ENCODE measurements at places on chromosomes 2 and 18.

- DNase-seq: no peak
Observed at GRCh38 chr2:111900859-111901258, 2.5 kb downstream of the MERTK start.

DNA sequence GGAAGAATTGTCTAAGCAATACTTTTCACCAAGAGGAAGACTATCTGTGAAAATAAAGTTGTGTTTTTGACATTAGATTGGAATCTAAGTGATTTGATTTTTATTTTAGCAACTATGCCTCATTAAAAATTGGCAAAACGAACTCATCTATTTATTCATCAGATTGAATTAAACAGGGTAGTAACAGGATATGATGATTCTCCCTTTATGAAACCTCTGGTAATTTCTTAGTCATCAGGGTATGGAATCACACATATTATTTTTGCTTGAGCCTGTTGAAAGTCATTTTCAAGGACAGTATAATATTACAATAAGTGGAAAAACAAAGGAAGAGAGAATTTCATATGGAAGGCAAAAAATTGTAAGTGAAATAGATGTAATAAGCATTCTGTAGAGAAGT is 22.0 kb downstream of the ZNF804A start:
- no peak for DNase-seq

DNA sequence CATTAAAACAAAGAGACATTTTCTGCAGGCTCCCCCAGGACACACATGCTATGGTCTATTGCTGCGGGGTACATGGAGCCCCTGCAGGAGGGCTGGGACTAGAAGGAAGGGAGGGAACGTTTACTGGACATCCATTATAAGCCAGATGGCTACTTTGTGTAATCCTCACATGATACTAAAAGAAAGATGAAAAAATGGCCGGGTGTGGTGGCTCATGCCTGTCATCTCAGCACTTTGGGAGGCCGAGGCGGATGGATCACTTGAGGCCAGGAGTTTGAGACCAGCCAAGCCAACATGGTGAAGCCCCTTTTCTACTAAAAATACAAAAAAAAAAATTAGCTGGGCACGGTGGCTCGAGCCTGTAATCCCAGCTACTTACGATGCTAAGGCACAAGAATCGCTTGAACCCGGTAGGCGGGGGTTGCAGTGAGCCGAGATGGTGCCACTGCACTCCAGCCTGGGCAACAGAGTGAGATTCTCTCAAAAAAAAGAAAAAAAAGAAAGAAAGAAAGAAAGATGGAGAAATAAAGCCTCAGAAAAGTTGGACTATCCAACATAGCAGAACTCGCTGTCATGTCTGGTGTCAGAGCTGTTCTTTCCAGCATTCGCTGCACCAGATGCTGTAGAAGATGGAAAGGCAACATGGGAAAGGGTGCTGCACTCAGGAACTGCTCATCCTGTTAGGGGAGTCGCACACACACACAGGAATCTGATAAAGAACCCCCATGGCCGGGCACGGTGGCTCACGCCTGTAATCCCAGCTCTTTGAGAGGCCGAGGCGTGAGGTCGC is 7.8 kb upstream of the MYCN start:
- no peak for DNase-seq

GRCh38 chr2:16040271-16041010 is 100.1 kb downstream of the MYCN start:
- DNase-seq: no peak

GRCh38 chr2:170141865-170142264 is 36.1 kb upstream of the MYO3B start:
- no peak for DNase-seq

- no peak for DNase-seq
Observed at GRCh38 chr18:23887493-23887892, 127.1 kb upstream of the TTC39C start.

GRCh38 chr18:24669015-24669414 is 208.6 kb downstream of the HRH4 start:
- no peak for DNase-seq

DNA sequence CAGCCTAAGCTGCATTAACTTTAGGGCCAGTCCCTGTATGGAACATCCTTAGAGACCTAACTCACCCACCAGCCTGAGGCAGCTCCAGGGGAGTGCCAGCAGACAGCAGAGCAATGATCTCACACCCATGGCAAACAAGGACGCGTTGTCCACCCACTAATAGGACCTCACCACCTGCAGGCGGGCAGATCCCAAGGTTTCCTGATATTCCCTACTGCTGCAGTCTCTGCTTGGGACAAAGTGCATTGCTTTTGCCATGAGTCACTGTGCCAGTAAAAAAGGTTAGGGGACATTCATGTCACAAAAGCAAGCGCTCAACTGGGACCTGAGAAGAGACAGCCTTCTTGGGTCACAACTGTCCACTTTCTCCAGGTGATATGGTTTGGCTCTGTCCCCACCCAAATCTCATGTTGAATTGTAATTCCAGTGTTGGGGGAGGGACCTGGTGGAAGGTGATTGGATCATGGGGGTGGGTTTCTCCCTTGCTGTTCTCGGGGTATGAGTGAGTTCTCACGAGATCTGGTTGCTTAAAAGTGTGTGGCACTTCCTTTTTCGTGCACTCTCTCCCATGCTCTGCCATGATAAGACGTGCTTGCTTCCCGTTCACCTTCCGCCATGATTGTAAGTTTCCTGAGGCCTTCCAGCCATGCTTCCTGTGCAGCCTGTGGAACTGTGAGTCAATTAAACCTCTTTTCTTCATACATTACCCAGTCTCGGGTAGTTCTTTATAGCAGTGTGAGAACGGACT is 160.2 kb downstream of the MIB1 start:
- no peak for DNase-seq

GRCh38 chr2:99088017-99088416 is 53.5 kb upstream of the C2orf15 start:
- no peak for DNase-seq

GRCh38 chr2:165687426-165688002 is 106.5 kb downstream of the GALNT3 start:
- no peak for DNase-seq

GRCh38 chr2:234191819-234192407 is 141.4 kb downstream of the SPP2 start:
- peak; percentile 22 for DNase-seq

GRCh38 chr2:238803996-238804870 is 43.7 kb upstream of the TWIST2 start:
- no peak for DNase-seq

- DNase-seq: no peak
Observed at GRCh38 chr18:31040686-31041270, 1.8 kb downstream of the DSC3 start.
